CD14-positive monocyte (primary cell): ENCODE measurements at places on chromosomes 3 and 15. TPM values are rescaled to one million over a fixed set of nuclear protein-coding genes. Genes with fewer than 3 reads are reported as not detected.

The SLC27A2 gene
- 0.13 TPM for polyA plus RNA-seq

- H3K27ac ChIP-seq = no peak overlapping the region
- H3K36me3 ChIP-seq = no peaks in the 10 kb centered on the region
- no peak for DNase-seq
- no peaks in the 10 kb centered on the region for H3K4me1 ChIP-seq
These were observed 15.4 kb upstream of the BFSP2 start for GRCh38 chr3:133384331-133385027.

The VIPR1 gene
- 64.5 and 80.9 TPM in 2 replicates for polyA plus RNA-seq

DNA sequence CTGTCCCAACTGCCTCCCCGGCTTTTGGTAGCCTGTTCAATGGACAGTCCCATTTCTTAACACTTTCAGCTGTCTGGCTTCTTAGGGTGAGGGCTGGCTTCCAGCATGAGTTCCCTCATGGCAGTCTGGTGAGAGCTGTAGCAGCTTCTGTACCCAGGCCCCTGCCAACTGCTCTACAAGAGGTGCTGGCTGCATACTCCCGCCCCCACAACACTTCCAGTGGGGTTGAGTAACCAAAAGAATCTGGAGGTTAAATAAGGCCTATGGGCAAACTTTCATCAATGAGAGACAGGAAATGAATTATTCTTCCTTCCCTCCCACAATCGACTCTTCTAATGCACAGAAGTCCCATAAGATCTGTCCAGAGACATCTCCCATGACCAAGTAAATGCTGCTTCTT lies 145.0 kb downstream of the NEK10 start:
- no peaks in the 10 kb centered on the region for H3K4me1 ChIP-seq
- DNase-seq = no peak
- no peaks in the 10 kb centered on the region for H3K27me3 ChIP-seq
- no peak overlapping the region for H3K4me3 ChIP-seq
- no peaks in the 10 kb centered on the region for H3K36me3 ChIP-seq
- H3K27ac ChIP-seq = no peak overlapping the region

The B3GALNT1 gene
- 0.09 and 0.13 TPM in 2 replicates for polyA plus RNA-seq

DNA sequence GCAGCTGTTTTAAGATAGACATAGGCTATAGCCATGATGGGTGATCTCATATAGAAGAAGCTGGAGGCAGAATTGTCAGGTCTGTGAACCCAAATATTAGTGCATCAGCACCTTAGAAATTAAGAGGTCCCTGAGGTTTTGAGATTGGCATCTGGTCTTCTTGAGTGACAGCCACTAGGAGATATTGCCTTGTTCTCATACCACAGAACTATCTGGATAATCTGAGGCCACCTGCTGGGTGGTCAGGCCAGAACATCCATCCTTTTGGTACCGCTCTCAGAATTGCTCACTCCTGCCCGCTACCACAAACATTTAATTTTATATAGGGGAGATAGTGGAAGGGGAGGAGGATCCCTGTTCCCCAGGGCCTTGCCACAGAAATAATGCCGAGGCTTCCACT lies 210.6 kb upstream of the ZPLD1 start:
- no peak overlapping the region for H3K4me3 ChIP-seq
- DNase-seq = peak; percentile 19
- no peaks in the 10 kb centered on the region for H3K27me3 ChIP-seq
- no peaks in the 10 kb centered on the region for H3K36me3 ChIP-seq
- no peak overlapping the region for H3K27ac ChIP-seq

- H3K27me3 ChIP-seq = no peaks in the 10 kb centered on the region
- no peaks in the 10 kb centered on the region for H3K4me1 ChIP-seq
- H3K4me3 ChIP-seq = no peak overlapping the region
- no peaks in the 10 kb centered on the region for H3K36me3 ChIP-seq
These were observed 530.8 kb upstream of the BCHE start for GRCh38 chr3:166367947-166368533.

GRCh38 chr3:82000773-82001172 lies 239.3 kb upstream of the GBE1 start:
- DNase-seq = no peak
- H3K27me3 ChIP-seq = no peaks in the 10 kb centered on the region
- no peaks in the 10 kb centered on the region for H3K4me1 ChIP-seq
- H3K4me3 ChIP-seq = no peak overlapping the region
- no peak overlapping the region for H3K27ac ChIP-seq

DNA sequence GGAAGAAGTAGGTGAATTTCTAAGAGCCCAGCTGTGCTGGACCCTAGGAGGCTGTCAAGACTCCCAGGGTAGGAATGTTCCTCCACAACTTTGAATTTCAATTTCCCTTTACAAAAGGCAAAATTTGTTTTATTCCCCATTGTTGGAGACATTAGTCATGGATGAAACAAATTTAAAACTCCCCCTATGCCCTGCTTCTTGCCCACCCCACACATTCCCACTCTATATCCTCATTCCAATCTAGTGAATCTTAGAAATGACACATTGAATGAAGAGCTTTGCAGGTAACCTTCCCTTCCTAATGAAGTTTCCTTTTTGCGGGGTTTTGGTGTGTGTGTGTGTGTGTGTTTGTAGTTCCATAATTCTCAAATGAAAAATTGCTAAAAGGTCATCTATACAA lies 72.6 kb downstream of the CCNL1 start:
- H3K27ac ChIP-seq = no peak overlapping the region
- no peak for DNase-seq
- H3K36me3 ChIP-seq = no peaks in the 10 kb centered on the region
- peaks cover 36% of the 10 kb centered on the region for H3K4me1 ChIP-seq
- peaks cover 6% of the 10 kb centered on the region for H3K27me3 ChIP-seq

The SLTM gene
- 34.3 TPM for polyA plus RNA-seq

- peaks cover under 1% of the 10 kb centered on the region for H3K27me3 ChIP-seq
- no peaks in the 10 kb centered on the region for H3K36me3 ChIP-seq
- no peak overlapping the region for H3K4me3 ChIP-seq
These were observed 8.2 kb downstream of the PLOD2 start for GRCh38 chr3:146152834-146153233.

DNA sequence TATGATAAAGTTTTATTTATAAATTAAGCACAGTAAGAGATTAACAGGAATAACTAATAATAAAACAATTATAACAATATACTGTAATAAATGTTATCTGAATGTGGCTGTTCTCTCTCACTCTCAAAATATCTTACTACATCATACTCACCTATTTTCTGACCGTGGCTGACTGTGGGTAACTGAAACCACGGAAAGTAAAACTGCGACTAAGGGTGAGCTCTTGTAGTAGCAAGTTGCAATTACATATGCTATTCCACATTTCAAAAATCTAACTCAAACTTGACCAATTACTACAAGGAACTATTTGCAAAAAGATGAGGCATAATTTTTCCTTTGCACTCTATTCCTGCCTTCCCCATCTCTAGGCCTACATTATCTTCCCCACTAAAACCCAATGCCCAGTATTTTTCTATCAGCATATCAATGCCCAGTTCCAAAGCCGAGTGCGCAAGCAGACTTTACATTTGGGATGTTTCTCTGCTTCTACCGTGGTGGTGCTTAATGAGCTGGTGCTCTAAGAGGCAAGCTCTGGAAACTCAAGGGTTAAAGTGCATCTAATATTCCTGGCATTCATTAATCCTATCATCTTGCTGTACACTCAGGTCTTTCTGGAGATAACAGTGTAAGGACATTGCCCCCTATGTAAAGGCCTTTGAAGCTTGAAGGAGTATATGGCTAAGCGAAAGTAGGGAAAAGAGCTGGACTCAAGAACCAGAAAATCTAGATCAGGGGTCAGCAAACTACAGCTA lies 6.7 kb downstream of the PCYT1A start:
- no peak overlapping the region for H3K4me3 ChIP-seq
- peaks cover 45% of the 10 kb centered on the region for H3K4me1 ChIP-seq
- no peaks in the 10 kb centered on the region for H3K27me3 ChIP-seq
- no peak for DNase-seq
- peak overlapping the region; percentile 6 for H3K27ac ChIP-seq
- peaks cover 13% of the 10 kb centered on the region for H3K36me3 ChIP-seq

- H3K27me3 ChIP-seq = no peaks in the 10 kb centered on the region
- H3K4me3 ChIP-seq = no peak overlapping the region
- H3K36me3 ChIP-seq = no peaks in the 10 kb centered on the region
- H3K4me1 ChIP-seq = no peaks in the 10 kb centered on the region
- no peak overlapping the region for H3K27ac ChIP-seq
- DNase-seq = no peak
These were observed 29.0 kb downstream of the CCDC80 start for GRCh38 chr3:112611752-112612515.

GRCh38 chr3:21043139-21043538 lies 707.9 kb downstream of the ZNF385D start:
- no peaks in the 10 kb centered on the region for H3K27me3 ChIP-seq
- no peak for DNase-seq
- no peaks in the 10 kb centered on the region for H3K36me3 ChIP-seq
- no peak overlapping the region for H3K4me3 ChIP-seq
- H3K27ac ChIP-seq = no peak overlapping the region
- H3K4me1 ChIP-seq = no peaks in the 10 kb centered on the region

- no peaks in the 10 kb centered on the region for H3K27me3 ChIP-seq
- H3K4me1 ChIP-seq = no peaks in the 10 kb centered on the region
- DNase-seq = no peak
- peaks cover 99% of the 10 kb centered on the region for H3K36me3 ChIP-seq
These were observed 58.1 kb downstream of the SLC6A6 start for GRCh38 chr3:14460342-14461005.

DNA sequence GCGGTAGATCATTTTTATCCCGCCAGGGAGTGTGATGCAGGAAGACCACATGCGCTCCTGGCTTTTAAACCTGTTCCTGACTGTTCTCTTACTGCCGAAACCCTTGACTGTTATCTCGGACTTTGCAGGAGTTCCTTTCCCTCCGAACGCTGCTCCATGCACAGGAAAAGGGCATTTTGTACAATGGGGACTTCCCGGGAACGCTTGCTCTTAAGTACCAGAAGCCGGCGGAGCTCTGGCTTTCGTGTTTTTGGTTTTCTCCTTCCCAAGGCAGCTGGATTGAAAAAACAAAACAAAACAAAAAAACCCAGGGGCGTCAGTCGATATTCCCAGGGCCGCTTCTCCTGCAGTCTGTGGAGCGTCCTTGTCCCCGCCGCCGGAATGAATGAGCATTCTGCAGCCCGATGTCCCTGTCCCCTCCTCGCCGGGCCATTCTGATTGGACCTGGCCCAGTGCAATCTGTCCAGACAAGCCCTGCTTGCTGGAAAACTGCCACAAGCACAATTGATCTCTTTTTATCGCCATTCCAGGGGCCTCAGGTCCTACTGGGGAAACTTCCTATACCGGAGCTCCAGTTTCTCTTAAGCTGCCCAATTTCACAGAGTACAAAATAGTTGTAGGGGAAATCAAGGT lies 44.8 kb downstream of the SLC6A1 start:
- DNase-seq = no peak
- H3K27ac ChIP-seq = no peak overlapping the region
- no peaks in the 10 kb centered on the region for H3K4me1 ChIP-seq

GRCh38 chr15:67327312-67327711 lies 72.7 kb downstream of the IQCH start:
- DNase-seq = no peak
- H3K27me3 ChIP-seq = no peaks in the 10 kb centered on the region
- no peak overlapping the region for H3K27ac ChIP-seq
- no peak overlapping the region for H3K4me3 ChIP-seq

GRCh38 chr3:143031327-143031726 lies 30.0 kb downstream of the U2SURP start:
- no peaks in the 10 kb centered on the region for H3K27me3 ChIP-seq
- H3K36me3 ChIP-seq = peaks cover 87% of the 10 kb centered on the region
- DNase-seq = no peak
- H3K4me1 ChIP-seq = peaks cover 10% of the 10 kb centered on the region

The RTP1 gene
- not detected in 2 replicates for polyA plus RNA-seq

The IL17RB gene
- polyA plus RNA-seq = 0.13 TPM

DNA sequence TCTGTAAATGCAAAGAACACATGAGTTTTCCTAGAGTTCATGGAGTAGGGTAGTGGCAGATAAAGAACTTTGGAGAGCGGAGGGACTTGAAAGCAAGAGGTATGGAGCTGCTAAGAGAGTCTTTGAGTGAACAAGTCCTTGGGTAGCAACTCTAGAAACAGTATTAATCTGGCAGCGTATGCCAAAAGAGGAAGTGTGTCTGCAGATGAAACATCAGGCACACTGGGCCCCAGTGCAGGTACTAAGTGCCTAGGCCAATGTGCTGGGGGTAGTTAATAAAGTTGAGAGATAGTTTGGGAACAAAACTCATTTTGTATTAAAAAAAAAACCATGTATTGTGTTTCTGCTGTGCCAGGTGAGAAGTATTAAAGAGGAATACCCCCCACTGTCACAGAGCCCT lies 223.0 kb upstream of the STRIT1 start:
- no peak overlapping the region for H3K4me3 ChIP-seq
- no peaks in the 10 kb centered on the region for H3K36me3 ChIP-seq
- no peak overlapping the region for H3K27ac ChIP-seq
- H3K4me1 ChIP-seq = no peaks in the 10 kb centered on the region
- DNase-seq = no peak

The LRTM1 gene
- polyA plus RNA-seq = not detected in 2 replicates

GRCh38 chr15:60373745-60374144 lies 24.0 kb downstream of the ANXA2 start:
- H3K27me3 ChIP-seq = no peaks in the 10 kb centered on the region
- no peak for DNase-seq
- H3K4me1 ChIP-seq = no peaks in the 10 kb centered on the region
- no peak overlapping the region for H3K4me3 ChIP-seq

GRCh38 chr3:73379465-73379864 lies 245.3 kb downstream of the PDZRN3 start:
- H3K36me3 ChIP-seq = no peaks in the 10 kb centered on the region
- DNase-seq = no peak
- H3K27ac ChIP-seq = no peak overlapping the region
- H3K4me1 ChIP-seq = no peaks in the 10 kb centered on the region
- H3K4me3 ChIP-seq = no peak overlapping the region

DNA sequence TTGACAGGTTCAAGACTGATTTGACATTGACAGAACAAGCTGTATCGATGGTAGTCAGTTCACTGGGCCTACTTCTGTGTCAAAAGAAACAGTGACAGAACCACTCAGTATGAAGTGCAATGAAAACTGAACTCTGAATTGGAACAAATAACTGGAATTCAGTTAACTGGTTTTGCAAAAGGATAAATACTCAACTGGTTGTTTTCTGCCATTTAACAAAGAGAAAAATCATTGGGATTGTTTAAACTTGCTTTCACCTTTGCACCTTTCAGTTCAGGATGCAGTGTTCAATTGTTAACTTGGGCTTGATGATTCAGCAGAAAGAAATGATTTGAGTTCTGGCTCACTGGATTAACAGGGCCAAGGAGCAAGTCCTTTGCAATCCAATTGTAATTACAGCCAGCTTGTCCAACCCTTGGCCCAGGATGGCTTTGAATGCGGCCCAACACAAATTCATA lies 4.9 kb downstream of the BTD start:
- no peak for DNase-seq
- H3K36me3 ChIP-seq = no peaks in the 10 kb centered on the region

- H3K4me1 ChIP-seq = no peaks in the 10 kb centered on the region
- H3K36me3 ChIP-seq = no peaks in the 10 kb centered on the region
- H3K27me3 ChIP-seq = no peaks in the 10 kb centered on the region
- no peak for DNase-seq
- H3K27ac ChIP-seq = no peak overlapping the region
- no peak overlapping the region for H3K4me3 ChIP-seq
These were observed 166.9 kb upstream of the IL12A start for GRCh38 chr3:159821736-159822135.
